ENCODE measurements at places on chromosomes 7 and 10.

GRCh38 chr7:90383861-90384260 is 19.4 kb upstream of the CLDN12 start:
- DNase-seq, result no peak

DNA sequence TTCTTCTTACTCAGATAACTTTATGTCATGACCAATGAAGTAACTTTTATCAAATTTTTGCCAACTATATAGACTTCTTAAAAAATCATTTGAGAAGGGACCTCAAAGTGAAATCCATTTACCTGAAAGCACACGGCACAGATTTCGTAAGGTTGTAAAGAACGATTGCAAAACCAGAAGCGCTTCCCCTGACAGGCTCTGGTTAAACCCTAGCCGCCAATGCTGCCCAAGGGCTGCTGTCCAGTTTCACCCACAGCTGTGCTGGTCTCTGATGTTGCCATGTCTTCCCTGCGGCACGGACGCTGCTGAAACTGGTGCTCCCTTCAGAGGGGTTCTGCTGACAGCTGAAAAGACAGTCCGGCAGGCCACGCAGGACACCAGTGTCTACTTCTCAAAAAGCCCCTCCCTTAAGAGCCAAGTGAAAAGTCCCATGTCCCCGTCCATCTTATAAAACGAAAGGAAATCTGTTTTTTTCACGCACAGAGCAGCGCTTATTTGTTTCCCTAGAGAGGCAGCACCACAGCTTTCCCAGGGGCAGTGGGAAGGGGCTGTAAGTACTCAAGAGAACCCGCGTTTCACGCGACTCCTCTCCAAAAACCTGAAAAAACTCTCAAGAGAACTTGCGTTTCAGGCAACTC is 32.5 kb downstream of the GNA12 start:
- DNase-seq, result no peak

DNA sequence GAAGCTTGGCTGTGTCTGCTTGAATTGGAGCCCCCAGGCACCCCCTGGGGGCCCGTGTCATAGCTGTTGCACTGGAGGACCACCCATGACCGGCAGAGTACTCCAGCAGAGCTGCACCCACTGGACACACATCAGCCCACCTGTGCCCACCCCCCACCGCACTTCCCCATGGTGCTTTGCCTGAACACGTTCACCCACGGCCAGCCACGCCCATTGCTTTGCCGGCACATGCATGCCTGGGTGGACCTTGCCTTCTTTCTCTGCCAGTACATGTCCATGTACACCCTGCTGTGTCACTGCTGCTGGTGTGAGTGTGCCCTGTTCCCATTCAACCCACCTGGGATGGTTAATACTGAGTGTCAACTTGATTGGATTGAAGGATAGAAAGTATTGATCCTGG is 88.7 kb downstream of the SAMD9 start:
- DNase-seq, result no peak

DNA sequence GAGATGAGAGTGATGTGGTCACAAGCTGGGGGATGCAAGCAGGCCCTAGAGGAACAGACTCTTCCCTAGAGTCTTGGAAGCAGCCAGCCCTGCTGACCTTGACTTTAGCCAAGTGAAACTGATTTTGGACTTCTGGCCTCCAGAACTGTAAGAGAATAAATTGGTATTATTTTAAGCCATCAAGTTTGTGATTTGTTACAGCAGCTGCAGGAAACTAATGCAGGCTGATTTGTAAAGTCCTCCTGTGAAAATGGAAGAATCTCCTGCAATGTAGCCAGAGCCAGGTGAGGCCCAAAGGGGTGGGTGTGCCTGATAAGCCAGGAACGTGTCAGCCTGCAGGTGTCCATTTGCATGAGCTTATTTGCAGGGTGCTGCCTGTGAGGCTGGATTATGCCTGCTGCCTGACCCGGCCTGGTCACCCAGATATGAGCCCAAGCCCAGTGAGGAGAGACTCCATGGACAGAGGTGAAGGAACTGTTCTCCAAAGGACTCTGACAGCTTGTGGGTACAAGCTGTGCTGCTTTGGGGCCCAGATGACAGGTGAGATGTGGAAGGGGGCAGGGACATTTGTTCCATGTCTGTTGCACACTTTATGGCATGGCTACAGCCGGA is 24.6 kb upstream of the PLEKHA1 start:
- DNase-seq, result no peak

GRCh38 chr10:3554121-3554522 is 230.9 kb downstream of the KLF6 start:
- DNase-seq, result no peak

GRCh38 chr7:133582766-133583523 is 330.1 kb downstream of the EXOC4 start:
- DNase-seq, result no peak

DNA sequence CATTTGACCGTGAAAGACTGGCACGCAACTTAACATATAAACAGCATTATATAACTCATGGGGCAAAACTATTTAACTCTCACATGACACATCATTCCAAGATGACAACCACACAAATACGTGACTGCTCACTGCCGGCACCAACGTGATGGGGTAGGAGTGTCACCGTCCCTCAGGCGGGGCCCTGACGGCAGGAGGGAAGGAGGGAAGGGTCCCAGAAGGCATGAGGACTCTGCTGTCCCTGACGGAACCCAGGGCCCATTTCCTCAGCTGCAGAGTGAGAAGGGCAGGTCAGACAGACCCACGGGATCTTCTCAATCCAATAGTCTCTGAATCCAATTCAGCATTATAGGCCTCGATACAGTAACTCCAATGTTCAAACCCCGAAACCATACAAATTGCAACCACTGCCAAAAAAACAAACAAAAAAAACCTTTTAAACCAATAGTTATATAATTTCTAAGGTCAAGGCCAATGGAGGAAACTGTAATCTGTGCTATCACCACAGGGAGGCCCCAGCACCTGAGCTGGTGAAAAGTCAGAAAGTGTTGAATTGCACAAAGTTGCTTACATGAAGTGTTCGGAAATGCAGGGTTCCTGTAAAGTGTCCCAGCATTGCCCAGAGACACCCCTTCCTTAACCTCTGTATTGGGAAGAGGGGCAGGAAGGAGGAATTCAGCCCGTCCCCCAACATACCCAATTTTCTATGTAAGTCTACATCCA is 137.4 kb downstream of the TNS3 start:
- DNase-seq, result no peak

DNA sequence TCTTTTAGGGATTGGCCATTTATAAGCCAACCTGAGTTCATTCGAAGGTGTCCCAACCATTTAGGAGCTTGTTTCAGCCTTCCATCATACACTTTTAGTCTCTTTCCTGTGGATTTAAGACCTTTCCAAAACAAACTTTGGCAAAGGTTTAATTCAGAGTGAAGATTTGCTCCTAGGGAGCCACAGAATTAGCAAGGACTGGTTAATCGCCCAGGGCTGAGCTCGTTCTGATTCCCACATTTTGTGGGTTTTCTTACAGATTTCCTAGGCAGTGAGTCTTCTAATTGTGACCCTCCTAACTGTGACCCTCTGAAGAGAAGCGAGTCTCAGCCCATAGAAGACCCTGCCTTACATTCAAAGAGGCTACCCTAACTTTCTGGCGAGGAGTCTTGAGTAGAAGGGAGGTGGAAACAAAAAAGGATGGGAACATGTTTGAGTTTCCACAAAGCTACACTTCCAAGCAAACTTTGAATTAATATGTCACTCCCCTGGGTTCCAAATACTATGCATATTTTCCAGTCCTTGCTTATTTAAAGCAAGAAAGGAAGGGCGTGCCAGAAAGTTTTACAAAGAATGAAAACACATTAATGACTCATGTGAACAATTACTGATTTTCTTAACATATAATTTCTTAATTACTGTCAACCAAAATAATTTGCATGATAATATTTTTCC is 118.3 kb downstream of the ARID5B start:
- DNase-seq, result no peak

DNA sequence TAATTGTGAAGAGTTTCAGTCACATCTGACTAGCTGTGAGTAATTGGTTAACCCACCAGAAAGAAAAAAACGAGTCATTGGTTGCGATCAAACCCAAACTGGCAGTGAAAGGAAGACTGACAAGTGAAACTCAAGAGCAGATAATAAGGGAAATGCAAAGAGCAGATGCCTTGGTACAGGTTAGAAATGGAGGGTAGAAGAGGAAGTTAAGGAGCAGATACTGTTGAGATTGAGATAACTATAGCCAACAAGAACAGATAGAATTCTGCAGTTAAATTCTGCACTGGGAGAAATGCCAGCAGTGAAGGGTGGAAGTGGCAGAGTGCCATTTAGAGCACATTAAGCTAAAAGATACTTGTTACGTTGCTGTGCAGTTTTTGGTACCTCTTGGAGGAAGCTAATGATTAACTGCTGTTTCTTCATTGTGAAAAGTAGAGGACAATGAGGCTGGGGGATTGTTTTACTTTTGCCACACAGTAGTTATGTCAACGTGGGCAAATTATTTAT is 65.8 kb downstream of the CDK13 start:
- DNase-seq, result no peak
